ENCODE measurements at places on chromosomes 16 and 17.

DNA sequence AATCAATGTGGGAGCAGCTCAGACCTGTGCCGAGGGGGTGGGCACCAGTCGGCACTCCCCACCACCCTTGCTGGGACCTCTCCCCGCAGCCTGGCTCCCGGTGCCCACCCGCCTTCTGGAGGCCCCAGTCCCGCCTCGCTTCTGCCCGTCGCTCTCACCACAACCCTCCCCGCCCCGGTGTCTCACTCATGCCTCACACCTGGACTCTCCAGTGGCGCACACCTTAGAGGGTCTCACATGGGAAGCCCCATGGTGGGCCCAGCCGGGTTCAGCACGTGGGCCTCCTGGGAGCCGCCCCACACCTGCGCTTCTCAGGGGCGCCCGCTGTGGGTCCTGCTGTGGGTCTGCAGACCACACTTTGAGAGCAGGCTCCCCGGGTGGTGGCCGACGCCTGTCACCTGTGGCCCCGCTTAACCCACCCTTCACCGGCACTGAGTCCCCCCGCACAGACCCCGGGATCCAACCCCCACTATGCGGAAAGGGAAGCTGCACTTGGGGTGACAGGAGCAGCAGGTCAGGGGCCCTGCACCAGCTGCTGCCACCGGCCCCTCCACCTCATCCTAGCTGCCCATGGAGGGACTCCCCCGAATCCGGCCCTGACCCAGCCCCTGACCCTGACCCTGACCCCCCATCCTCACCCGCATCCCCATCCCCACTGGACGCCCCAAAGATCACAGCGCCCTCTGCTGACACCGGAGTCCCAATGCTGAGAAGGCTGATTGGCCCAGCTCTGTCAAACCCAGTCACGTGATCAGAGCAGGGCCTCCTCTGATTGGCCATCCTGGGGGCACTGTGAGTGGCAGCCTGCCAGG lies 27.4 kb upstream of the SLC38A10 start:
- peak; percentile 82 for DNase-seq

GRCh38 chr17:15947271-15947670 lies 2.3 kb downstream of the ADORA2B start:
- DNase-seq: no peak

DNA sequence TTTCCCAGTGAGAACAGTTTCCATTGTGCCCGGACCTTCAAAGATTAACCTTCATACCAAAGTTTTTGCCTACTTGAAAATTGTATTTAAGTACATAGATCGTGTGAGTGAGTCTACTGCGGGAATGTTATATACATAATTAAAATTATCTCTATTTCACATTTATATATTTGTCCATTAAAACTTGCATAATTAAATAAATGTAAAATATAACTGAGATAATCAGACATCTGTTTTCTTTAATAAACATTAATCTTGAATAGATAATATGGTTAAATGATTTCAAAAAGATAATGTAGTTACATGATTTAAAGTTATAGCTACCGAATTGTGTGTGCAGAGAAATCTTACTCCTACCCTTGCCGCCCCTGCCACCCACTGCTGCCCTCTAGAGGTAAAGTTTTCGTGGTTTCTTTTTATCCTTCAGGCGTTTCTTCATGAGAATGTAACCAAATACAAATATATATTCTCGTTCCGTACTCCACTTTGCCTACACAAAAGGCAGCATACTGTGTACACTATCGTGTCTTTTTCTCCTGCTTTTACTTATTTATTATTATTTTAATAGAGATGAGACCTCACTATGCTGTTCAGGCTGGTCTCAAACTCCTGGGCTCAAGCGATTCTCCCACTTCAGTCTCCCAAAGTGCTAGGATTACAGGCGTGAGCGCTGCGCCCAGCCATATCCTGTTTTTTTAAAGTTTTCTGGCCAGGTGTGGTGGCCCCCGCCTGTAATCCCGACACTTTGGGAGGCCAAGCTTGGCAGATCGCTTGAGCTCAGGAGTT lies 35.6 kb downstream of the RPA1 start:
- peak; percentile 65 for DNase-seq

DNA sequence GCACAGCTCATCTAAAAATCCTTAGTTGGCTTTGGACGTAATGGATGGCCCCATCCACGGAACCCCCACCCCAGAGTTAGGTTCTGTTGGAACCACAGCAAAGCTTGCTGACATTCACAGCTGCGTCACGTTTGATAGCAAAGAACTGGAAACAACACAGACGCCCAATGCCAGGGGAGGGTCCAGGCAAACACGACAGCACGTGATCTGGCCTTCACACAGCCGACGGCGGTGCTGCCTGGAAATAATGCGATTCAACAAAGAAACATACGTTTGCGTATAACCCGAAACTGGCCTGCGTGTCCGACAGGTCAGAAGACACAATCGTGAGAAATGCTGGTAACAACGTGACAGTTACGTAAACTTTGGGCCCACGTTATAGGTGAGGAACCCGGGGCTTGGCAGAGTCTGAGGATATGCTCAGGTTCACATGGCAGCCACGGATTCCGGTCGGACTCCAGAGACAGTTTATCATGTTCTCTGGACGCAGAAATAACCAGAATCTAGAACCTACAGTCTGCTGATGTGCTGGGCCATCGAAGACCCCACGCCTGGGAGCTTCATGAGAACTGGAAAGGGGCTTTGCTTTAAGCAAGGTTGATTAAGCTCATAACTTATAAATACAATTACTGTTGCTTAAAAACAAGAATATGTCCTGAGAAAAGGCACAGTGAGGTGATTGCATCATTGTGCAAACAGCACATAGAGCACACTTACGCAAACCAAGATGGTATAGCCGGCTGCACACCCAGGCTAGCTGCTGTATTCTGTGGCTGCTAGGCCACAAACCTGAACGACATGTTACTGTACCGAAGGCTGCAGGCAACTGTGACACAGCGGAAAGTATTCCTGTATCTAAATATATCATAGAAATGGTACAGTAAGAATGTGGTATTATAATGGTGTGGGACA lies 70.4 kb downstream of the RPH3AL start:
- no peak for DNase-seq
